ENCODE measurements at places on chromosomes 11 and 22.
A peak's percentile ranks its signal among the peaks of the same experiment; 100 is the strongest.

GRCh38 chr22:40838486-40838885, 18.0 kb downstream of the ST13 start:
- no peak for DNase-seq

DNA sequence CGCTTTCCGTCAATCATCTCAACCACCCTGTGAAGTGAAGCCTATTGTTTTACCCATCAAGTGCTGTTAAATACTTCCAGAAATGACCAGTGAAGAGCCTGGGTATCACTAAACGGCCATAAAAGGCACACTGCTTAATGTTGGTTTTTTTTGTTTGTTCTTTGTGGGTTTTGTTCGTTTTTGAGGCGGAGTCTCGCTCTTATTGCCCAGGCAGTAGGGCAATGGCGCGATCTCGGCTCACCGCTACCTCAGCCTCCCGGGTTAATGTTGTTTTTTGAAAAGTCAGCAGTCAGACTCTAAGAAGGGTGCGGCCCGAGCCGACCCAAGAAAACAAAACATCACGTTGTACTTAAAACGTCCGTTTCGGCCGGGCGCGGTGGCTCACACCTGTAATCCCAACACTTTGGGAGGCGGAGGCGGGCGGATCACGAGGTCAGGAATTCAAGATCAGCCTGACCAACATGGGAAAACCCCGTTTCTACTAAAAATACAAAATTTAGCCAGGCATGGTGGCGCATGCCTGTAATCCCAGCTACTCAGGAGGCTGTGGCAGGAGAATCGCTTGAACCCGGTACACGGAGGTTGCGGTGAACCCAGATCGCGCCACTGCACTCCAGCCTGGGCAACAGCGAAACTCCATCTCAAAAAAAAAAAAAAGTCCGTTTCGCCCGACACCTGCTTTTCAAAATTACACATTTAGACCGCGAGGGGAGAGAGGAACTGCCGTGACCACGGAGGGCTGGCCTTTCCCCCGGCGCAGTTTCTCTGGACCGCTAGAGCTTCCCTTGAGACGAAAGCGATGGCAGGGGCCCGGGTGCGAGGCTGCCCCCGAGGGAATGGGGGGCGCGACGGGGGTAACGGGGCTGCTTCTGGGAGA, 714 bp downstream of the CD59 start:
- peak; percentile 32 for DNase-seq

DNA sequence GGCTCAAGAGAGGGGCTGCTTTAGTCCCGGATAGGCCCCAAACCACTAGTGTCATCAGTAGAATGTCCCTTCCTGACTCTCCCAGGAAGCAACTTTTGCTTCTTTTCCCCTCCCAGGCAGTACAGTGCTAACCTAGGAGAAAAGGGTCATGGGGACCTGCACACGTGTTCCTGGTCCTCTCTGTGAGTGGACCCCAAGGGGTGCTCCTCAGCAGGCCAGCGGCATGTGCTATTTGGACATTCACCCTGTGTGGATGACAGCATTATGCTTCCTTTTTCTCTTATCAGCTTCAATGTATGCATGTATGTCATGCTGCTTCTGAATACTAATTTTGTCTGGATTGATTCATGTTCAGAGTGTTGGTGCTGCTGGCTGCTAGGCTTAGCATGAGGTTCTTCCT, 18.1 kb upstream of the PLET1 start:
- DNase-seq, result no peak

DNA sequence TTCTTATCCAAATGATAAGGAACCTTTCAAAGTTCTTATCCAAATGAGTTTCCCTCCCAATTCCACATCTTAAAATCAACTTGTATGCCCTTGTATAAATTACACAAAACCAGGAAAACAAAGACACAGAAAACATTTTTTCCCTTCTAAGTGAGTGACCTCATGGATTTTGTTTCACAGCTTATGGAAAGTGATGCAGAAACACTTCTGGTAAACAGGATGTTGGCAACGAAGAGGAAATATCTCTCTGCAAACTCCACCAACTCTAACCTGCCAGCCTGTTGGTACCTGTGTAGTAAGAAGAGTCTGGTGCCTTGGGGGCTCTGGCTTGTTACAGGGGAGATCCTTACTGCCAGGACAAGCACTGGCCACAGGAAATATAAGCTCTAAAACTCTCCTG, 57.0 kb downstream of the CELSR1 start:
- DNase-seq, result no peak

- no peak for DNase-seq
These were observed 8.5 kb upstream of the CCDC89 start for GRCh38 chr11:85694385-85694980.

GRCh38 chr11:2136209-2136951, 2.8 kb downstream of the IGF2 start:
- no peak for DNase-seq

DNA sequence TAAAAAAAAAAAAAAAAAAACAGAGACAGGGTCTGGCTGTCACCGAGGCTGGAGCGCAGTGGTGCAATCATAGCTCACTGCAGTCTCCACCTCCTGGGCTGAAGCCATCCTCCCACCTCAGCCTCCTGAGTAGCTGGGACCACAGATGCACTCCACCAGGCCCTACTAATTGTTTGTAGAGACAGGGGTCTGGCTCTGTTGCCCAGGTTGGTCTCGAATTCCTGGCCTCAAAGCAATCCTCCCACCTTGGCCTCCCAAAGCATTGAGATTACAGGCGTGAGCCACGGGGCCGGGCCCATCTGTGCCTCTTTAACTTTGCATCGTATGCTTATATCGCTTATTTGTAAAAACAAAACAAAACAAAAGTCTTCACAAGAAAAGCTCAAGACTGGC, 3.1 kb downstream of the CPT1A start:
- no peak for DNase-seq

- no peak for DNase-seq
These were observed 34.0 kb upstream of the FADD start for GRCh38 chr11:70169127-70169526.

DNA sequence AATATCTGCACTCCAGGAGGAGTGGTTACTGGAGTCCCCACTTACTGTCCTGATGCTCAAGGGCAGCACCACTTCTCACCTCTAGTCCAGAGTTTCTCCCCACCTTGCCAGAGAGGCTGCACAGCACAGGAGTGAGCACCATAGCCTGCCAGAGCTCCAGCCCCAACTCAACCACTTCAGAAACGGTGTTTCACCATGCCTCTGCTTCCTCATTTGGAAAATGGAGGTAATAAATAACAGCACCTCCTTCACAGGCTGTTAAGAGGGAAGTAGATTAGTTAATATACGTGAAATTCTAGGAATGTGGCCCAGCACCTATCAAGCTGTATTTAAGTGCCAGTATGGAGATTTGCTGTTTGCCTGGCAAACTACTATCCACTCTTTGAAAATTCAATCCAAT, 63.0 kb downstream of the GALNT18 start:
- no peak for DNase-seq
